ENCODE measurements at places on chromosomes 6 and 20. TPM values are rescaled to one million over a fixed set of nuclear protein-coding genes. Genes with fewer than 3 reads are reported as not detected.

- no peak overlapping the region for H3K4me3 ChIP-seq
- no peak for DNase-seq
- H3K27ac ChIP-seq = no peak overlapping the region
- H3K4me1 ChIP-seq = peaks cover 70% of the 10 kb centered on the region
Observed at GRCh38 chr20:39853636-39854035, 835.4 kb downstream of the MAFB start.

DNA sequence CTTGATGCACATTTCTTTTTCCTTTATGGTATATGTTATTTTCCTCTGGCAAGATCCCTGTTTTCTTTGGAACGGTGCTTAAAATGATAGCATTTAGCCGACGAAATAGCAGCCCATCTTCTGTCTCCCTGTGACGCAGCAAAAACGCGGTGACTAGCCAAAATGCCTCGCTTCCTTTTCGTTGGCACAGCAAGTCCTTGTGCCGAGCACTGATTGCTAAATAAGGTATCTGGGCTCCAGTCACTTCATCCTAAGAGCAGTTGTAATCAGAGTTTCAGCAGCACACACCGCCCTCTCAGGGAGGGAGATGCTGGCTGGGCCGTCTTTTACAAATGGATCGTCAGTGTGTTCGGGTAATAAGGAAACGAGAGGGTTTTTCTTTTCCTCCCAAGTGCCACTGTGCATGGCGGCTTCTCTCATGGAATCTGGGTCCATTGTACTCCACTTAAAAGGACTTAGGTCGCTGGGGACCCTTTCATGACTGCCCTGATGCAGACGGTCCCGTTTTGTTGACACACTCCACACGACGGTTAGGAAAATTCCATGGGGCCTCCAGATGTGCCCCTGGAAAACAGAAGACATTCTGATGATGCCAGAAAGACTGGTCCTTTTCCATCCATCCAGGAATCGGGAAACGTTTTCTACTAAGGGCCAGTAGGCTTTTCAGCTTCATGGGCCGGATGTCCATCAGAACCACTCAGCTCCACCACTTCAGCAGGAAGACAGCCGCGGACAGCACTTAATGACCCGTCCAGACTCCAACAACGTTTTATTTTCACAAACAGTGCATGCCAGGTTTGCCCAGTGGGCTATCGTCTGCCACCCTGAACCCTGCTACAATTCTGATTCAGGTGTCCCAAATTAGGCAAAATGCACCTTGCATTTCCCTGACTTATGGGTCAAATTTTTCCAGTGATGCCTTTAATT lies 185.5 kb downstream of the CDH4 start:
- H3K27ac ChIP-seq = no peak overlapping the region
- peak overlapping the region; percentile 48 for H3K4me3 ChIP-seq
- H3K36me3 ChIP-seq = no peaks in the 10 kb centered on the region
- peaks cover 26% of the 10 kb centered on the region for H3K27me3 ChIP-seq

DNA sequence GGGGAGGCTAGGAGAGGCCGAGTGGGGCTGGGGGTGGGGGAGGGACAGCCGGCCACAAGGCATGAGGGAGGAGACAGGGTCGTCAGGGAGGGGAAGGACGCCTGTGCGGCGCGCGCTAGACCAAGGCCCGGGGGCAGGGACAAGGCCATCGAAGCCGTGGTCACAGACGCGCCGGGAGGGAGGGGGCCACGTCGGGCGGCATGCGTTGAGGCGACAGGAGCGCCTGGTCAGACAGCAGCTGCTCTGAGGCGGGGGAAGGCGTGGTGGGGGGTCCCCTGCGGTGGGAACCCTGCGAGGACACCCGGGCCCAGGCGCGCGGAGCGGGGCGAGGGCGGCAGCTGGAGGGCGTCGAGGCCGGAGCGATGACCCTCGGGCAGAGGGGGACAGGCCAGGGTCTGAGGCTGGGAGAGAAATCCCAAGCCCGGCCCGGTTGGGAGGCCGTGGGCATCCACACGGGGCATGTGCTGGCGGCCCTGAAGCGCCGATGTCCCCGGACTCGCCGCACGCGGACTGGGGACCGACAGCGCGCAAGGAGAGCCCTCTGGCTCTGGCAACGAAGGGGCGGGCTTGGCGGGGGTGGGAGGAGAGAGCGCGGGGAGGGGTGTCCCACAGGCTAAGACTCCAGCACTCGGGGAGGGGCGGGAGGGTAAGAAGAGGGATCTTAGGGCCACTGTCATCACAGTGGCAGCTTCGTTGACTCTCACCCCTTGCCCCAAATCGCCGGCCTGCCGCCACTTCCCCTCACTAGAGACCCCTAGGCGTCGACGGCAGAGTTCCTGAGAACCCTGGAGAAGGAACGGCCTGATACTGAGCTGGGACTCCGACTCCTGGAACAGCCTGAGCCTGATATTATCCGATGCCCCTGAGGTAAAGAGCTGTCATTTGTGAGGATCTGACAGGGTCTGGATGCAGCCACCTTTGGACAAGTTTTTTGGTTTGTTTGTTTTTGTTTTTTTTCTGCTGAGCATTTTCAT lies 5.0 kb downstream of the TMEM239 start:
- H3K4me1 ChIP-seq = peaks cover 15% of the 10 kb centered on the region
- no peaks in the 10 kb centered on the region for H3K36me3 ChIP-seq
- peaks cover 47% of the 10 kb centered on the region for H3K27me3 ChIP-seq
- no peak overlapping the region for H3K27ac ChIP-seq
- peak overlapping the region; percentile 35 for H3K4me3 ChIP-seq

GRCh38 chr6:161104966-161105365 lies 113.4 kb downstream of the MAP3K4 start:
- DNase-seq = no peak
- H3K27ac ChIP-seq = no peak overlapping the region
- no peak overlapping the region for H3K4me3 ChIP-seq
- H3K4me1 ChIP-seq = no peaks in the 10 kb centered on the region
- peaks cover 36% of the 10 kb centered on the region for H3K36me3 ChIP-seq
- no peaks in the 10 kb centered on the region for H3K27me3 ChIP-seq

DNA sequence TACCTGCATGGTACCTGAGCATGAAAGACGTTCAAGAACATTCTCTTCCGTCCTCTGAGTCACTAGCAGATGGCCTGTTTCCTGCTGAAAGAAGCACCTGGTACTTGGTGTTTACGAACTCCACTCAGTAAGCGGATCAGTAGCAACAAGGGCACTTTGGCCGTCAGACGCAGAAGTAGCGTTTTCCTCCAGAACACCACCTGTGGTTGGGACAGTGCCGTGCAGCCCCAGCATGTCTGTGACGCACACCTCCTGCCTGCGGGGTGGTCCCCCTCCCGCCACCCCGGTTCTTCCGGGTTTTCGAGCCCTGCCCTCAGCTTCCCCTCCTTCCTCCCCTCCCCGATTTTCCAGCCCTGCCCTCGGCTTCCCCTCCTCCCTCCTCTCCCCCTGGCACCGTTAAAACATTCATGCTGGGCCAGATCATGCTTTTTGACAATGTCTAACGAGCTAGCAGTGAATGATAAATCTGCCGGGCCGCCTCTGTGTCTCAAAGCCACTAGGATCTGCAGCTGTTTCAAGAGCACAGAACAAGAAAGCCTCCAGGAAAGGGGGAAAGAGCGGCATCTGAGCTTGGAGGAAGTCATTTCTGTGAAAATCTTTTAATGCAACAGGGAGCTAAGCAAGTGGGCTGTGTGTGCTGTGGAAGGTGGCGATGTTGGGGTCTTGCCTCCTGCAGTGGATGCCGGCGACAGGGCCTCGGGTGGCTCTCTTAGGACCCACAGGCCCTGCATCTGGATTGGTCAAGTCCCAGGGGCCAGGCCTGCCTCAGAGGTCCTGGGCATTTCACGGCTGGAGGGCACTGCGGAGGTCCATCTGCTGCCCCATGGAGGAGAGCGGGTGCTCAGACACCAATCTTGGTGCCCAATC lies 207.9 kb downstream of the ERMARD start:
- peaks cover 14% of the 10 kb centered on the region for H3K27me3 ChIP-seq
- no peaks in the 10 kb centered on the region for H3K36me3 ChIP-seq
- peak overlapping the region; percentile 31 for H3K4me3 ChIP-seq

CDS2 gene
- 44.4 TPM for total RNA-seq

OXT gene
- total RNA-seq = 1.2 TPM

DNA sequence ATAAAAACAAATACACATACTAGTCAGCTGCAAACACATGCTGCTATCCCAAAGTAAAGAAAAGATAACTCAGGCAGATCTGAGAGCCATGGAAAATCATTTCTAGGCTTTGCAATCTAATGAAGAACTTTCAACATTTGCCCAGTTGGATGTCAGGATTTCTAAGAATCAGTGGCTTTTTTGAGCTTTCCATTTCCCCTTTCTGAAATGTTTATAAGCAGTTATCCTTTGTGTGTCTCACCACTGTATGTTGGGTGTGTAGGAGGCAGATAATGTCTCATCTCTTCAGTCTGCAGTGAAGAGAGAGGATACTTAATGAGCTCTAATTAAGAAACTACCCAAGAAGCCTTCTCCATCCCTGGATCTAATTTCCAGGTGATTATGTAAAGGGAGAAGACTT lies 43.6 kb downstream of the RGS17 start:
- no peak for DNase-seq
- H3K27me3 ChIP-seq = no peaks in the 10 kb centered on the region
- H3K36me3 ChIP-seq = no peaks in the 10 kb centered on the region
- no peak overlapping the region for H3K27ac ChIP-seq
- peaks cover 4% of the 10 kb centered on the region for H3K4me1 ChIP-seq

- H3K4me3 ChIP-seq = no peak overlapping the region
- peaks cover 6% of the 10 kb centered on the region for H3K36me3 ChIP-seq
- no peak for DNase-seq
- H3K27me3 ChIP-seq = no peaks in the 10 kb centered on the region
- no peak overlapping the region for H3K27ac ChIP-seq
Observed at GRCh38 chr6:128238225-128238624, 282.2 kb downstream of the PTPRK start.

DNA sequence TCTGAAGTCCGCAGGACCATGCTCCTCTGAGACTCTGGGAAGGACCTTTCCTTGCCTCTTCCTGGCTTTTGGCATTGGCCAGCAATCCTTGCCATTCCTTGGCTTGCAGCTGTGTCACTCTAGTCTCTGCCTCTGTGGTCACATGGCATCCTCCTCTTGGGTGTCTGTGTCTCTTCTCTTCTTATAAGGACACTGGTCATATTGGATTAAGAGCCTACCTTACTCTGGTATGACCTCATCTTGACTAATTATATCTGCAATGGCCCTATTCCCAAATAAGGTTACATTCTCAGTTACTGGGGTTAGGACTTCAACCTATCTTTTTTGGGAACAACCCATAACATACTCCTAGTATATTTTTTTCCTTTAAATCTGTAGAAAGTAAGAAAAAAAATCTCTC lies 49.9 kb upstream of the GTSF1L start:
- no peaks in the 10 kb centered on the region for H3K36me3 ChIP-seq
- no peak overlapping the region for H3K4me3 ChIP-seq
- DNase-seq = no peak
- H3K4me1 ChIP-seq = no peaks in the 10 kb centered on the region

PRSS16 gene
- total RNA-seq = 28.9 TPM

DNA sequence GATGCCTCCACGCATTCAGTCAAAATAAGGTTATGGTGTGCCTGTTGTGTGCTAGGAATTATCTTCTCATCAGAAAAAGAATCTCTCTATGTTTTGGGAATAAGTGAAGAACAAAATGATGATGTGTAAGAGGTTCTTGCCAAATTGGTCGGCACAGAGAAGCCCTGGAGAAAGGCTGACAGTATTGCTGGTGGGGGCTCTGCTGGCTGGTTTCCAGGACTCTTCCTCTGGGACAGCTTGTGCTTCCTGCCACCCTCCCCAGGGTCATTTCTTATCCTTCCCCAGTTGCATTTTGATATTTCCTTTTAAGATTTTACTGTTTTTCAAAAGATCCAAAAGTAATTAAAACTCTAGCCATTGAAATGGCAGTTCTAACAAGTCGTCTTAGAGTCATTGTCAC lies 22.1 kb downstream of the CST4 start:
- H3K27me3 ChIP-seq = no peaks in the 10 kb centered on the region
- no peak for DNase-seq
- no peaks in the 10 kb centered on the region for H3K4me1 ChIP-seq
- H3K36me3 ChIP-seq = no peaks in the 10 kb centered on the region
- no peak overlapping the region for H3K27ac ChIP-seq

DNA sequence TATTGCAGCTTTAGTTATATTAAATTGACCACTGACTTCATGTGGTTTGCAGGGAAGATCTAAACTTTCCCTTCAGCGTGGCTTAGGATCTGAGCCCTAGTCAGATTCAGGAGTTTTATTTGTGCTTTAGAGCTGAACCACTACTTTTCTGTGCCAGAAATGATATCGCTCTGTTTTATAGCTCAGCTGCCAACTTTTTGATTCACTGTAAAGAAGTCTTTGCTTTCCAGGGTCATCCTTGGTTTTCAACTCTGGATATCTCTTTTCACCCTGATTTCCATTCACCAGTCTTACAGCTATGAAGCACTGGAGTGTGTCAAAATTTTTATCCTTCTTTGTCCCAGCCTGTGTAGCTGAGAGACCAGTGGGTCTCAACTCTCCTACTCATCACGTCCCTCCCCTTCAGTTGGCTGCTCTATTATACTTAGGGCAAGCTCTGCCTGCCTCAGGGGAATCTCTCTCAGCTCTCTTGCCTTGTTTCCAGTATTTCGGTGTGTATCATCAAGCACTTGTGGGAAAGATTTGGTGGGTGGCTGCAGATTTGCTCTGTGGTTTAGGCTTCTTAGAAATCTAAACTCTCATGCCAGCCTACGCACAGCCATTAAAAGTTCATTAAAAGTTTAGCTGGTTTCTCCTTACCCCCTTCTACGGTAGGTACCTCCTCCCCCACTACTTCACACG lies 425.5 kb downstream of the TENT5A start:
- no peaks in the 10 kb centered on the region for H3K36me3 ChIP-seq
- no peak for DNase-seq
- no peak overlapping the region for H3K27ac ChIP-seq
- no peaks in the 10 kb centered on the region for H3K4me1 ChIP-seq

DNA sequence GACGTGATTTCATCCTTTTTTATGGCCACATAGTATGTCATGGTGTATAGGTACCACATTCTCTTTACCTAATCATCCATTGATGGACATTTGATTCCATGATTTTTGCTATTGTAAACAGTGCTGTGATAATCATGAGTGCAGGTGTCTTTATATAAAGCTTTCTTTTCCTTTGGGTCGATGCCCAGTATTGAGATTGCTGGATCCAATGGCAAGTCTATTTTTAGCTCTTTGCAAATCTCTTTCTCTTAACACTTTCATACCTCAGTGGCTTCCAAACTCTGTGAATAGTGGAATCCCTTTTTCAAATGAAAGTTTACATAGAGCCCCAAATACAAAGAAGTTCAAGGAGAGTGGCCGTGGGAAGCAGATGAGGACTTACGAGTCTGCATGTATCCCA lies 105.8 kb upstream of the SPTLC3 start:
- no peaks in the 10 kb centered on the region for H3K36me3 ChIP-seq
- H3K27me3 ChIP-seq = peaks cover 2% of the 10 kb centered on the region
- H3K27ac ChIP-seq = no peak overlapping the region

GRCh38 chr20:11267131-11267761 lies 593.4 kb upstream of the JAG1 start:
- no peaks in the 10 kb centered on the region for H3K36me3 ChIP-seq
- peak overlapping the region; percentile 71 for H3K27ac ChIP-seq
- H3K27me3 ChIP-seq = no peaks in the 10 kb centered on the region
- peaks cover 40% of the 10 kb centered on the region for H3K4me1 ChIP-seq

DNA sequence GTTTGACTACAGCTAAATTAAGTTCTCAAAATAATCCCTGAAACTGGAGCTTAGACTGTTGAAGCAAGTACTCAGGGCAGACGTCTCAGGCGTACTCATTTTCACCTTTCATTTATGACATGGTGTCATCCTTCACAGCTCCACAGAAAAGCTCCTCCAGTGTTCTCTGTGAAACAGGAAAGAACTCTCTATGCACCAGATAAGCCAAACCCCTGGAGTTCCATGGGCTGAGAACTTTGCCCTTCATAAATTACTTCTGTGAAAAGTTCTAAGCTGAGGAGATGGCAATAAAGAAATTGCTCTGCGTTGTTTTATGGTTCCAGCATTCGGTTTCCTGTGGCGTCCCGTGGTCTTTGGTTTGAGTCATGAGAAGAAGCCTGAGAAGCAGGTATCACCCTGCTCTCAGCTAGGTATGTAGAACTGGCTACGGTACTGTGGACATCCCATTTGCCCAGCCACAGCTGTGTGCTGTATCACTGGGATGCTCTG lies 20.2 kb upstream of the RREB1 start:
- DNase-seq = no peak
- H3K36me3 ChIP-seq = no peaks in the 10 kb centered on the region
- no peaks in the 10 kb centered on the region for H3K27me3 ChIP-seq
